Kidney capillary endothelial cell (primary cell): ENCODE measurements at places on chromosomes 3 and 15.
A peak's percentile ranks its signal among the peaks of the same experiment; 100 is the strongest.

DNA sequence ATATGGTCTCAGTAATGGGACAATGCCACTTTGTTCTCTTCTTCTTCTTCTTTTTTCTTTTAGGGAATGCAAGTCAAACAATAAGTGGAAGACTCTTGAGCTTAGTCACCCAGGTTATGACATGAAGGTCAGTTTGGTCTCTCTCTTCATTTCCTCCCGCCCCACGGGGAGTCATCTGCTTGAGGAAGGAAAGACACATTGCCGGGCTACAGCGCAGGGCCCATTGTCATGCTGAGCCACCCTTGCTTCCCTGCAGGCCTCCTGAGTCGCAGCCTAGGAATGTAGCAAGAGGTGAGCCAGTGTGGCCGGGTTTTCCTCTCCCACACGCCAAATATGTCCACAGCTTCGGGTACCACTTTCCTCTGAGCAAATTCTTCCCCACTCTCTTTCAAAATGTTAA, 47.6 kb downstream of the RAP2B start:
- DNase-seq = peak; percentile 97

DNA sequence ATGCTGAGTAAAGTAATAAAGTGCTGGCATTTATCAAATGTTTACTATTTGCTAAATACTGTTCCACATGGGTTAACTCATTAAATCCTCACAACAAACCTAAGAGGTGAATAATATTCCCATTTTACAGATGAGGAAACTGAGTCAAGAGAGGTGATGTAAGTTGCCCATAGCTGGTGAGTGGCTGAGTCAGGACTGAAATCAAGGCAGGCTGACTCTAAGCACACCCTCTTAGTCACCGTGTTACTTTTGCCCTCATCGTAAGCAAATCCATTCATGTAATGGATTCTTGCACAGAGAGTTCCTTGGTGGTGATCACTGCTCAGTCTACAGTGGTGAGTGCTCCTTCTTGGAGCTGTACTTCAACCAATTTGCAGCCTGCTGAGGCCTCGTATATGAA, 28.9 kb upstream of the PTX3 start:
- DNase-seq = no peak

- no peak for DNase-seq
Observed at GRCh38 chr15:83445643-83446042, 1.5 kb upstream of the SH3GL3 start.

DNA sequence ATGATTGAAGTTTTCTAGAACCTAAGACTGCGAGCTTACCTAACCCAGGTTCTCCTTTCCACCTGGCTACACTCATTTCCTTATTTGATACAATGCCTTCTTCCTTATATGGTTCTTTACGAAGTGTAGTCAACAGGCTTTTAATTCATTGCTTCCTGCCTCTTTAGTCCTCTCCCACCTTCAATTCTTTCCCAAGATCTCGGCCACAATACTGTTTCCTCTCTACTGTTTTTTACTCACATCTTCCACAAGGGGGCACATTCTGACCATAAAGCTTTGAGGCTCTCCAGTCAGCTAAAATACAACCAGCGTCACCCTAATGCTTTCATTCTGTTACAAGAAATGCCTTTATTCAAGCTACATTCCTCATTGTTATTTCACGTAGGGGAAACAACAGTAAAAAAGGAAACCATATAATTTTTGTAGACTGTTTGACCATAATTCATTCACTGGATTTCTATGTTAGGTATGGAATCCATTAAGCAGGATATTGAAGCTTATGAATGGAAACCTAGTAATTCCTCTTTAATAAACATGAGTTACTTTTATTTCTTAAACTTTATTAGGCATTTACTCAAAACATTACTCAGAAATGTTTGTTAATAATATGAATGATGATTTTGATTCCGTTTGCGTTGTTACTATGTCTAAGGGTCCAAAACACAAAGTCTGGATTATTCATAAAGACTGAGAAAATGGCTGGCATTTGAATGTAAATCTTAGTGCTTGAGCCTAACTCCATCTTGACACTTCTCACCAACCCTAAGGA, 29.5 kb upstream of the VEPH1 start:
- DNase-seq = peak; percentile 92

- no peak for DNase-seq
Observed at GRCh38 chr3:187497052-187497451, 128.9 kb downstream of the RTP4 start.

GRCh38 chr15:44673639-44674038, 10.2 kb upstream of the SPG11 start:
- no peak for DNase-seq

DNA sequence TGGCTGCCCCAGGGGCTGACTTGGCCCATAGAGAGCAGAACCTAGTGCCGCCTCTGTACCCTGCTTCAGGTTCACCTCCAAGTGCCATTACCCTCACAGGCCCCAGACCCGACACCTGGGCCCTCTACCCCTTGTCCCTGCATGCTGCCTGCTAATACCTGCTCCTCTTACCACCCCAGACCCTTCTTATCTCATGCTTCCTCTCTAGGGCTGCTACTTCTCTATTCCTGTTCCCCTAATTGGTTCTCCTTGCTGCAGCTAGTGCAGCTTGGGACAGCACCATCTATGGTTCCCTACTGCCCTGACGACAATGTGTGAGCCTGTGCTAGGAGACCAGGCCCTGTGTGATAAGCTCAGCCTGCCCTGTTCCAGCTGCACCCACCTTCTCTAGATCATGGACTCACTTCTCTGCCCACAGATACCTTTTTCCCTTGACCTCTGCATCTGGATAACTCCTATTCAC, 15.3 kb downstream of the HDAC11 start:
- DNase-seq = no peak

- no peak for DNase-seq
Observed at GRCh38 chr15:47390208-47390765, 327.0 kb upstream of the SEMA6D start.

DNA sequence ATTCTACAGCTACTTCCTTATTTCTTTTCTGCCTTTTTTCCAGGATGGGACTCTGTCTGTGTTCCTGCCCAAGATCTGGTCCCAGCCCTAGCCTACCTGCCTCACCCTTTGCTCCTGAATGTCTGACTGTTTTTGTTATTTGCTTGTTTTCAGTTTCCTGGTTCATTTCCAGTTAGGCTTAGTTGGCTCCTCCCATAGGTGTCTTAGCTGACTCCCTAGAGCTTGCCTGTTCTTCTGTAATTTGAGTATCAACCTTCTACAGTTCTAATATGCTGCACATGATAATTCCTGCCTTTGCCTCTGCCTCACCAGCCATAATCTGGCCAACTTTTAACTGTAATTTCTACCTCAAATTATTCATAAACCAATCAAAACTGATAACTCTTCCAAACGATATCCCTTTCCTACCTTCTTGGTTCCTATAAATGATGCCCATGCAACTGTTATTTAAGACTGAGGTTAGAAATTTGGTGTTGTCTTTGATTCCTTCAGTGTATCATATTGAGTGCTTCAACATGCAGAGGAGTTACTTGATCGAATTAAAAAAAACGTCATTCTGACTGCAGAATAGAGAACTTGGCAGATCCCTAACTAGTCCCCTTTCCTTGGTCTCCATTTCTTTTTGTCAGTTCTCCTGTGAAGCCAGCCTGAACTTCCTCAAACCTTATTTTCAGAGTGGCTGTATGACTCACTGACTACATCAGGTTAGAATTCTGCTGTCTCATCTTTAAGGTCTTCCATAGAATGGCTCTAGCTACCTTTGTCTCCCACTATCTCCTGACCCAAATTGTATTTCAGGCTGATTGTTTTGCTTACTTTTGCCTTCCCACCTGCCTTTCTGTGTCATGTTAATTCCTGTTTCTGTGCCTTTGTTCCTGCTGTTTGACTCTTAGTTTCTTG, 8.4 kb downstream of the GOLM2 start:
- DNase-seq = peak; percentile 20

GRCh38 chr15:38672273-38672672, 107.7 kb upstream of the RASGRP1 start:
- DNase-seq = no peak

- no peak for DNase-seq
Observed at GRCh38 chr3:8650583-8651416, 6.2 kb upstream of the SSUH2 start.

DNA sequence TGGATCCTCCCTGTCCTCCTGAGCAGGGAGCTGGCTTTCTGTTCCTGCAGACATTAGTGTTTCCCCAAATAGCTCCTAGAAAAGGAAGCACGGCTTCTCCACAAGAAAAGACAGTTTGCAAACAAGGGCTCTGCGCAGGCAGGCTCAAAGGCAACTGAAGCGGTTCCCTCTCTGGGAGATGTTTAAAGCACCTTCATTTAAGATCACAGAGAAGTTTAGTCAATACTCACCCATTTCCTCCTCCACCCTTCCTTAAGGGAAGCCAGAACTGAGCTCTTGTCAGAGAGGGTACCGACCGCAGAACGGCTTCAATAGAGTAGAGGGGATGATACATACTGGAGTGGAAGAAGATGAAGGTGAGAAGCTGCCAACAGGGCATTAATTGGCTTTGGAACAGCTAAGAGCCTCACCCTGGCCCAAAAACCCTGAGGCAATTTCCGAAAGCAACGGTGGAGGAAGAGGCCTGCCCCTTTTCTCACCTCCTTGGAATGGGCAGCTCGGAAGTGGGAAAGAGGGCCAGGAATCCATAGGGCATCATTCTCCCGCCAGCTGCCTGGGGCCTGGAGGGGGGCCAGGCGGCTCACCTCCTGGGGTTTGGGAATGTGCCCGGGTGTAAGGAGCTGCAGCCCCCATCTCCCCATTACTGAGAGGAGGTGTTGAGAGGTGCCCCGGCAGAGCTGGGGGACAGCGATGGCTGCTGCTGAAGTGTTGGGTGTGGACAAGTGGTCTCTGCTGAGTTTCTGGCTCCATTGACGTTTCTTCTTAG, 4.8 kb upstream of the EPHB3 start:
- DNase-seq = no peak

DNA sequence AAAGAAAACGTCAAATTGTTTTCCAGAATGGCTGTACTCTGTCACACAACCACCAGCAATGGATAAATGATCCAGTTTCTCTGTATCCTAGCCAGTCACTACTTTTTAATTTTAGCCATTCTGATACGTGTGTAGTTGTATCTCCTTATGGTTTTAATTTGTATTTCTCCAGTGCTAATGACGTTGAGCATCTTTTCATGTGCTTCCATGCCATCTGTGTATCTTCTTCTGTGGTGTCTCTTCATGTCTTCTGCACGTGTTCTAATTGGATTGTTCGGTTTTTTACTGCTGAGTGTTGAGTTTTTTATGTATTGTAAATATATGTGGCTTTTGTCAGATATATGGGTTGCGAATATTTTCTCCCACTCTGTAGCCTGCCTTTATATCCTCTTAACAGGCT, 81.9 kb downstream of the SUMF1 start:
- DNase-seq = no peak

DNA sequence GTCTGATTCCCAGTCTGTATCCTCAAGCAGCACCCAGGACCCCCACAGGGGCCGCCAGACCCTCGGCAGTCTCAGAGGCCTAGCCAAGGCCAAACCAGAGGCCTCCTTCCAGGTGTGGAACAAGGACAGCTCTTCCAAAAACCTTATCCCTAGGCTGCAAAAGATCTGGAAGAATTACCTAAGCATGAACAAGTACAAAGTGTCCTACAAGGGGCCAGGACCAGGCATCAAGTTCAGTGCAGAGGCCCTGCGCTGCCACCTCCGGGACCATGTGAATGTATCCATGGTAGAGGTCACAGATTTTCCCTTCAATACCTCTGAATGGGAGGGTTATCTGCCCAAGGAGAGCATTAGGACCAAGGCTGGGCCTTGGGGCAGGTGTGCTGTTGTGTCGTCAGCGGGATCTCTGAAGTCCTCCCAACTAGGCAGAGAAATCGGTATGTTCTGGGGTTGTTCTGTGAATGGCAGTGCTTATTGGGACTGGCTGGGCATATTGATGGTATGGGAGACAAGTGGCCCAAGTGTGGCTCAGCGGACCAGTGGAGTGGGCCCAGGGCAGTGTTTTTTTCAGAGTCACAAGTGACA, 96.3 kb downstream of the RPL39L start:
- DNase-seq = no peak

DNA sequence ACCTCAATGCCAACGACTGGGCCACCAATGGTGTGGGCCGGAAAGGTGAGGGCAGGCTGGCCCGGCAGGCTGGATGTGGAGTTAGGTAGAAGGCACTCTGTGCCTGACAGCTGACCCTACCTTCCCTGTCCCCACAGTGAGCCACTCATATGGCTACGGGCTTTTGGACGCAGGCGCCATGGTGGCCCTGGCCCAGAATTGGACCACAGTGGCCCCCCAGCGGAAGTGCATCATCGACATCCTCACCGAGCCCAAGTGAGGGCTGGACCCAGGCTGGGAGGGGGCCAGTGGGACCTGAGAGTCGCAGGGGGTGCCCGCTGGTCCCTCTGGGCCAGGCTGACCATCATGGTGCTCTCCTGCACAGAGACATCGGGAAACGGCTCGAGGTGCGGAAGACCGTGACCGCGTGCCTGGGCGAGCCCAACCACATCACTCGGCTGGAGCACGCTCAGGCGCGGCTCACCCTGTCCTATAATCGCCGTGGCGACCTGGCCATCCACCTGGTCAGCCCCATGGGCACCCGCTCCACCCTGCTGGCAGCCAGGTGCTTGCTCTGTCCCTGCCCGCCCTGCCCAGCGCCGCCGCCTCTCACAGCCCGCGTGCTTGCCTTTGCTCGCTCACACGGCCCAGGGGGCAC, 4.5 kb upstream of the FES start:
- DNase-seq = no peak

DNA sequence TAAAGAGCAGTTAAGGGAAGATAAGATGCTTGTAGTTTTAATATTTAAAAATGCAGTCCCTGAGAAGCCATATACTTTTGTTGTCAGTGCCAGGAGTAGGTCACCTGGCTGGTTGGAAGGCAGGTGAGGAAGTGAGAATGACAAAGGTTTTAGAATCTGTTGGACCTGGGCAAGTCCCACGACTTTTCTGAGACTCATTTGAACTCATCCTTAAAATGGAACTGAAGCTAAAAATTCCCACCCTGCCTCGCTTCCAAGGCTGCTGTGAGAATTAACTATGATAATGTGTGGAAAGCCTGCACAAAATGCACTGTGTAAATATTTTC, 77.1 kb downstream of the IQSEC1 start:
- no peak for DNase-seq

DNA sequence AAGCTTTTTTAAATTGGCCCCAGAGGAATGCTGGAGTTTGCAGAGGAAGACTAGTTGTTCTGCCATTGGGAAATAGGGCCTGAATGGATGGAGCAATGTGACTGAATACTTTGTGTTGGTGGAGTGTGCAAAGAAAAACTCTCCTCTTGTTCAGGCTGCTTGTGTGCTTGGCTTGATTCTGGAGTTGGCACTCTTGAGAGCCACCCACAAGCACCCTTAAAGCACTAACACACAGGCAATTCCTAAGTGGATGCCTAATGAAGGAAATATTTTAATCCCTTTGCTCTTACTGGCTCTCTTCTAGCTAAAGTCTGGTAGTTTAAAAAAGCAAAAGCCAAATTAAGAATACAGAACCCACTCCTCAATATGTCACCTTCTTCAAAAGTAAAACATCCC, 304.4 kb upstream of the C2CD4B start:
- DNase-seq = no peak
